ENCODE measurements at places on chromosomes 5 and 9.

GRCh38 chr9:129994882-129995281, 48.1 kb downstream of the FNBP1 start:
- H3K27me3 ChIP-seq: no peaks in the 10 kb centered on the region
- H3K4me1 ChIP-seq: peaks cover 44% of the 10 kb centered on the region
- DNase-seq: no peak
- peaks cover 5% of the 10 kb centered on the region for H3K36me3 ChIP-seq
- H3K27ac ChIP-seq: peak overlapping the region; percentile 41
- no peak overlapping the region for H3K4me3 ChIP-seq

GRCh38 chr9:27276193-27277030, 20.5 kb downstream of the EQTN start:
- H3K4me3 ChIP-seq: peak overlapping the region; percentile 17
- no peak for DNase-seq
- H3K27ac ChIP-seq: no peak overlapping the region
- no peaks in the 10 kb centered on the region for H3K27me3 ChIP-seq

- H3K27ac ChIP-seq: peak overlapping the region; percentile 97
- DNase-seq: no peak
- peak overlapping the region; percentile 77 for H3K4me3 ChIP-seq
- H3K27me3 ChIP-seq: no peaks in the 10 kb centered on the region
- peaks cover 53% of the 10 kb centered on the region for H3K4me1 ChIP-seq
- no peaks in the 10 kb centered on the region for H3K36me3 ChIP-seq
Measured at GRCh38 chr9:14323083-14323971, 9.4 kb upstream of the NFIB start.

DNA sequence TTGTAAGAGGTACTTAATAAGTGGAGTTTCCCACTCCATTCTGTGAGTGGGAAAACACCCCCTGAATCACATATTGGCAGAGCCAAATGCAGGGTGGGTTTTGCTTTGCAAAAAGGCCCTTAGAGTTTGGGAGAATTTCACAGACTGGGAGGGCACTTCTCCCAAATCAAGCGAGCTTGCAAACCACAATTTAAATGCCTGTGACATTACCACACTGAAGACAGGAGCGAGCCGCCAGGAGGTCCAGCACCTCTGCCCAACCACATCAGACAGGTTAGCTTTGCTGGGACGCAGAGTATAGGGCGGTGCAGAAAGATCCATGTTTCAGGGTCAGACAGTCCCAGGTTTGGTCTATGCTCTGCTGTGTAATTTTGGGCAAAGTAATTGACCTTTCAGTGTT, 2.3 kb downstream of the ALAD start:
- H3K36me3 ChIP-seq: peaks cover 5% of the 10 kb centered on the region
- H3K27ac ChIP-seq: peak overlapping the region; percentile 30
- DNase-seq: no peak
- H3K4me3 ChIP-seq: peak overlapping the region; percentile 88
- H3K27me3 ChIP-seq: no peaks in the 10 kb centered on the region

- peaks cover 43% of the 10 kb centered on the region for H3K27me3 ChIP-seq
- no peak overlapping the region for H3K4me3 ChIP-seq
- H3K27ac ChIP-seq: no peak overlapping the region
- DNase-seq: no peak
Measured at GRCh38 chr5:111225926-111226325, 1.7 kb downstream of the CAMK4 start.

DNA sequence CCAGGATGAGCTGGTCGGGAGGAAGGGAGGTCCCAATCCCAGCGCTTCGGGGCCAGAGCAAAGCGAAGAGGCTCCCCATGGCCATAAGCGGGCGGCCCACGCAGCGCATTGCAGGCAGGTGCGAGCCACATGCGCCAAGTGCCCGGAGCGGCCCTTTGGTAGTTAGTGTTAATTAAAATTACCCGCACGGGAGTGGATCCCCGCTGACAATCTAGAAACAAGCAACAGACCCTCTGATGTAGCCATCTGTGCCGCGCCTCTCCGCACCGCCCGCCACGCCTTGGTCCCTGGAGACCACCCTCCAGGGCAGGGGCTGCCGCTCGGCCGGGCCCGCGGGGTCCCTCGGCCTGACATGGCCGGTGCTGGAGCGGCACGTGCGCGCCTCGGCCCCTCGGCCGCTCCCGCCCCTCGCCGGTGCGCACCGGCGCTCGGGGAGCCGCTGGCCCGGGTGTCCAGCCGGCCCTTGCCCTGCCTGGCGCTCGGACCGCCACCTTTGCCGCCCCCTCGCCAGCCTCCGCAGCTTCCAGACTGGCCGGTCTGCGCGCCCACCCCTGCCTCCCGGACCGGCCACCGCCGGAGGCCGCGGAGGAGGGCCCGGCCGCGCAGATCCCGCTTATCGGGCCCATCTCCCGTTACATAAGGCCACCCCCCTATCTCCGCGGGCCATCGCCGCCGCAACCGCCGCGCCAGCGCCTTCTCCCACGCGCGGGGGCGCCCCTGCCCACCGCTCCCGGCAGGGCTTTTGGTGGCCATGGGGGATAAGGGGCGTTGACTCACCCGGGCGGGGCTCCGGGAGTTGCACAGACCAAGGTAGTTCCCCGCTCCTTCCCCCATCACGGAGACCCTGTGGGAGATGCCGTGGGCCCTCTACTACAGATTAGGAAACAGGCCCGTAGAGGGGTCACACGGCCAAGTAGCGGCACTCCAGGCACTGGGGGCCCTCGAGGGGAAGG, 1.9 kb upstream of the IL13 start:
- no peaks in the 10 kb centered on the region for H3K36me3 ChIP-seq
- DNase-seq: no peak

- H3K36me3 ChIP-seq: no peaks in the 10 kb centered on the region
- H3K27me3 ChIP-seq: peaks cover 14% of the 10 kb centered on the region
- no peak for DNase-seq
- H3K27ac ChIP-seq: no peak overlapping the region
- no peak overlapping the region for H3K4me3 ChIP-seq
- no peaks in the 10 kb centered on the region for H3K4me1 ChIP-seq
Measured at GRCh38 chr9:134884492-134884891, 3.9 kb downstream of the FCN2 start.

- H3K27me3 ChIP-seq: peaks cover 1% of the 10 kb centered on the region
- H3K27ac ChIP-seq: no peak overlapping the region
- no peaks in the 10 kb centered on the region for H3K36me3 ChIP-seq
- no peak overlapping the region for H3K4me3 ChIP-seq
- H3K4me1 ChIP-seq: no peaks in the 10 kb centered on the region
- DNase-seq: no peak
Measured at GRCh38 chr5:143879646-143880045, 67.7 kb downstream of the HMHB1 start.

- DNase-seq: no peak
- H3K27ac ChIP-seq: no peak overlapping the region
- H3K4me1 ChIP-seq: peaks cover 16% of the 10 kb centered on the region
- no peak overlapping the region for H3K4me3 ChIP-seq
- no peaks in the 10 kb centered on the region for H3K27me3 ChIP-seq
Measured at GRCh38 chr9:18350036-18350435, 123.9 kb upstream of the ADAMTSL1 start.

- H3K27ac ChIP-seq: no peak overlapping the region
- no peaks in the 10 kb centered on the region for H3K36me3 ChIP-seq
- H3K27me3 ChIP-seq: no peaks in the 10 kb centered on the region
Measured at GRCh38 chr5:103539376-103540330, 22.9 kb downstream of the NUDT12 start.

GRCh38 chr9:37587521-37587920, 4.9 kb downstream of the TOMM5 start:
- H3K36me3 ChIP-seq: peaks cover 25% of the 10 kb centered on the region
- DNase-seq: no peak
- no peak overlapping the region for H3K4me3 ChIP-seq
- peaks cover 19% of the 10 kb centered on the region for H3K4me1 ChIP-seq
- H3K27me3 ChIP-seq: no peaks in the 10 kb centered on the region

DNA sequence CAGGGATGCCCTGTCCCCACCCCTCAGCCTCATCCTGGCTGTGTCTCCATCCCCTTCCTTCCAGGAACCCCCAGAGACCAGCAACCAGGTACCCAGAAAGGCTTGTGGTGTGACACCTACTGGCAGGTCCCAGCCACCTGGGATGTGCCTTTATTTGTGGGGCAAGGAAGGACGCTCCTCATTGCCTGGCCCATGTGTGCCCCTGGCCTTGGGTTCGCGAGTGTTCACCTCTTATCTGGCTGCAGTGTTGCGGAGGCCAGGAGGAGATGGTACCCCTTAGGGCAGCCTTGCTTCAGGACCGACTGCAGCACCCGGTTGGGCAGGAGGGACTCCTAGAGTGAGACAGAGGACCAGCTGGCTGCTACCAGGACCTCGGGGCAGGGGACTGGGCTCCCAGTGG, 8.8 kb downstream of the C9orf50 start:
- DNase-seq: no peak
- no peak overlapping the region for H3K4me3 ChIP-seq
- H3K27ac ChIP-seq: no peak overlapping the region
- H3K36me3 ChIP-seq: no peaks in the 10 kb centered on the region
- peaks cover 21% of the 10 kb centered on the region for H3K4me1 ChIP-seq
- H3K27me3 ChIP-seq: no peaks in the 10 kb centered on the region

GRCh38 chr5:123561230-123561629, 49.3 kb downstream of the CSNK1G3 start:
- no peaks in the 10 kb centered on the region for H3K27me3 ChIP-seq
- no peak for DNase-seq
- H3K4me3 ChIP-seq: no peak overlapping the region
- peaks cover 8% of the 10 kb centered on the region for H3K4me1 ChIP-seq
- no peak overlapping the region for H3K27ac ChIP-seq

- no peak for DNase-seq
- H3K4me1 ChIP-seq: no peaks in the 10 kb centered on the region
- peaks cover 4% of the 10 kb centered on the region for H3K36me3 ChIP-seq
- no peaks in the 10 kb centered on the region for H3K27me3 ChIP-seq
Measured at GRCh38 chr9:123893831-123894460, 36.0 kb downstream of the DENND1A start.

DNA sequence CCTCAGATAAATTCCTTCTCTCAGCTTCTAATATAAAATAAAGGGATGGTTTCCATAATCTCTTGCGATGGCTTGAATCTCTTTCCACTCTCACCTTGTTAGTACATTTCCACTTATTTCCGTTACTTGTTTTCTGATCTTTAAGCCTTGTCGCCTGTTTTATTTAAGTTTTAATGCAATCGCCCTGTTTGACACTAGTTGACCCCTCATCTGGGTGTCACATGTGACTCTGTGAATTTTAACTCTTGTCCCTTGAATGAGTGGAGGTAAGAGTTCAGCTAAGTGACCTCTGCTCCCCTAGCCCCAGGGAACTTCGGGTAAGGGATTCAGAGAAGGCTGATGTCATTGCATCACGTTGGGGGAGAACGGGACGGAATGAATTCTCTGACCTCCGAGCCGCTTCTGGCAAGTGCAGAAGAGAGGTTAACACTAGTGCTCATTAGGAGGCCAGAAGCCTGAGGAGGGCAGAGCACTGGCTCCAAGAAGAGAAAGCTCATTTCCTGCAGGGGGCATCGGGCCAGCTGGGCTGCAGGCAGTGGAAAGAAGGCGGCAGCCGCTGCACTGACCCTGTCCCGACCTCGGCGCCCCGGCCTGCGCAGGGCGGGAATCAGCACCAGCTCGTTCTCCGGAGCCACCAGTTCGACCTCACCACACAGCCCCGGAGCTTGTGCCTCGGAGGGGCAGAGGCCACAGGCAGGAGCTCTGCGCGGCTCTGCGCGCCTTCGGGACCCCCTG, 569 bp downstream of the HINT2 start:
- peak overlapping the region; percentile 84 for H3K4me3 ChIP-seq
- H3K27me3 ChIP-seq: no peaks in the 10 kb centered on the region
- peaks cover 29% of the 10 kb centered on the region for H3K4me1 ChIP-seq
- peak overlapping the region; percentile 86 for H3K27ac ChIP-seq
- no peaks in the 10 kb centered on the region for H3K36me3 ChIP-seq

GRCh38 chr5:95812074-95812471, 10.5 kb downstream of the GLRX start:
- peaks cover 43% of the 10 kb centered on the region for H3K4me1 ChIP-seq
- no peak overlapping the region for H3K4me3 ChIP-seq
- no peaks in the 10 kb centered on the region for H3K27me3 ChIP-seq
- peaks cover 15% of the 10 kb centered on the region for H3K36me3 ChIP-seq
- DNase-seq: no peak
